Epithelial cell of proximal tubule (primary cell): ENCODE measurements at places on chromosomes 16 and 17.

DNA sequence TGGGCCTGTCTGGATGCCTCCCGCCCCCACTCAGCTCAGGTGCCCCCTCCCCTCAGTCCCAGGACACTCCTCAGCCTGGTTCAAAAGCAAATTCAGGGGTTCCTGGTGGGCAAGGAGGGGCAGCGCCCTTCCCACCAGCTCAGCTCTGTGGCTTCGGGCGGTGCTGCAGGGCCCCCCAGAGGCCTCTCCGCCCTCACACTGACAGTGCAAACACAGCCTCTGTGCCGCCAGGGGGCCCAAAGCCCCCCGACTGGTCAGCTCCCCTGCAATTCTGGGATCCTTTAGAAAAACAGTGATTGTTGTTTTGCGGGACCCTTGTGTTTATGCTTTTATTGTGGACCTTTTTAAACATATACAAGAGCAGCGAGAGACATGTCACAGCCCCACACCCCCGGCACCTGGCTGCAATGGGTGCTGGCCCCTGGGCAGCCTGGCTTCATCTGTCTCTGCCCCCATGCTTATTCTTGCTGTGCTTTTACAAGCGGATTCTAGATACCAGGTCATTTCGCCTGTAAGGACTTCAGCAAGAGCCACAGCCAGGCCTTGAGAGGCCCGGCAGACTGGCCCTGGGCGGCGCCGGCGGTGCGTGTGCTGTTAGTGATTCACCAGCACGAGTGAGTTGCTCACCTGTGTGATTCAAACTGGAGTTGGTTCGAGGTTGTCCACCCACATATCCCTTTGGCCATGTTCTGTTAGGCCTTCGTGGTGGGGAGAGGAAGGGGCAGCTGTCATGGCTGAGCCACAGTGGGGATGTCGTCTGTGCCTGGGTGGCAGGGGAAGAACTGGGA is 21.2 kb downstream of the ZNF469 start:
- no peak for DNase-seq

- no peak for DNase-seq
Observed at GRCh38 chr16:69072640-69072974, 32.8 kb upstream of the HAS3 start.

DNA sequence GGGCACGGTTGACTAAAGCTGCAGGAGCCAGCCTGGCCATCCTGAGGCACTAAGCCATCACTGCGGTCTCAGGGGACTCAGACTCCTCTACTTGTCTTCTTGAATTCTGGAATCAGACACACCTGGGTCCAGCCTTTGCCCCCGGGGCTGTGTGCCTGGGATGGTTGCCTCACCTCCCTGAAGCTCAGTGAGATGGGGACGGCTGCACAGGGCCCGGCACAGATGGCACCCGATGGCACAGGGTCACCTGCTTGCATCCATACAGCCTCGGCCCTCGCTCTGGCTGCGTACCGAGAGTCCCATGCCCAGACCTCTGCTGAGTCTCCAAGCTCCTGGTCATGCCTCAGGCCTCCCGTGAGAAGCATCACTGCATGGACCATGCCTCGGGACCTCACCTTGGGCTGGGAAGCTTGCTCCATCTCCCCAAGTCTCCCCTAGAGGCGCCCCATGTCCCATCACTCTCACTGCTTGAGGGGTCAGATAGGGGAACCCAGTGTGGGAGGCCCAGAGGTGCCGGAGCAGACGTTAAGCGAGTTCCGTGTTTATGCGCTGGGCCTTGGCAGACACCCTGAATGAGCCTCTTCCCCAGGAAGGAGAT is 316.3 kb downstream of the SEC14L1 start:
- no peak for DNase-seq

DNA sequence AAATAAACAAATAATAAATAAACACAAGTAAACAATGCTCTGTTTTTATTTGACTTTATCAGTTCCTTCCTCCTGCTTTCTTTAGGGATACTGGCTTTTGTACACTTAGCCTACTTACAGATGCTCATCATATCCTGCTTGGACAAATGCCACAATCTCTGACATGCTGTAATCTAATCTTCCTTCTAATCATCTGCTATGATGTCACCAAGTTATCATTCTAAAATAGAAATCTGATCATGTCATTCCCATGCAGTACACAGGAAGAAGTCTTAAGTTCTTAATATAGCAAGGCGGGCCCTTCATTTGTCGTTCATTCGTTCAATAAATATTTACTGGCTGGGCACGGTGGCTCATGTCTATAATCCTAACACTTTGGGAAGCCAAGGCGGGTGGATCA is 9.1 kb upstream of the UBB start:
- DNase-seq: no peak

DNA sequence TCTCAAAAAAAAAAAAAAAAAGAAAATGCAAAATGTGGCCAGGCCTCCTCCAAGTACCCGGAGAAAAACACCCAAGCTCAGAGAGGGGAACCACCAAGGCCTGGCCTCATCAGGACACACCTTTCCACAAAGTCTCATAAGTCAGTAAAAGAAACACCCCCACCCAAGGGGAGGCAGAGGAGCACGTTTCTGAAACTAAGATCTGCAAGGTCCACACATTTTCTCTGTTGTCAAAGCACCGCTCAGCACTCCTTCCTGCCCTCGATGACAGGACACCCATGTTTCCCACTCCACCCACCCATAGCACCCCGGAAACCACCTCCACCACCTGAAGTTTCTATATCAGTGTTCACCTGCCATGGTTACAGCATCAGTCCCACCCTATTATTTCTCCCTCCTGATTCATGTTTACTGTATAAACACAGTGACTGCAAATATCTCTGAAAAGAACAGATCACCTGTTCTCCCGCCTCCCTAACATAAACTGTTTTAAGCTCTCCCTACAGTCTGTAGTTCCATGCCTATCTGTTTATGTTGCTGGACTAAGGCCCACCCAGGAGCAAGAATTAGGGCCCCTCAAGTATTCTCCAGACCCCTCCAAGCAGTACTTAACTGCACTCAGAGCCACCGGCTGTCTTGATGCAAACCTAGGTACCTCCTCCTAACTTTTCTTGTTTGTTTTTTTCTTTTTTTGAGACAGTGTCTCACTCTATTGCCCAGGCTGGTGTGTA is 2.0 kb downstream of the CORO7 start:
- DNase-seq: no peak

GRCh38 chr17:80106176-80106575 is 4.8 kb downstream of the GAA start:
- no peak for DNase-seq

DNA sequence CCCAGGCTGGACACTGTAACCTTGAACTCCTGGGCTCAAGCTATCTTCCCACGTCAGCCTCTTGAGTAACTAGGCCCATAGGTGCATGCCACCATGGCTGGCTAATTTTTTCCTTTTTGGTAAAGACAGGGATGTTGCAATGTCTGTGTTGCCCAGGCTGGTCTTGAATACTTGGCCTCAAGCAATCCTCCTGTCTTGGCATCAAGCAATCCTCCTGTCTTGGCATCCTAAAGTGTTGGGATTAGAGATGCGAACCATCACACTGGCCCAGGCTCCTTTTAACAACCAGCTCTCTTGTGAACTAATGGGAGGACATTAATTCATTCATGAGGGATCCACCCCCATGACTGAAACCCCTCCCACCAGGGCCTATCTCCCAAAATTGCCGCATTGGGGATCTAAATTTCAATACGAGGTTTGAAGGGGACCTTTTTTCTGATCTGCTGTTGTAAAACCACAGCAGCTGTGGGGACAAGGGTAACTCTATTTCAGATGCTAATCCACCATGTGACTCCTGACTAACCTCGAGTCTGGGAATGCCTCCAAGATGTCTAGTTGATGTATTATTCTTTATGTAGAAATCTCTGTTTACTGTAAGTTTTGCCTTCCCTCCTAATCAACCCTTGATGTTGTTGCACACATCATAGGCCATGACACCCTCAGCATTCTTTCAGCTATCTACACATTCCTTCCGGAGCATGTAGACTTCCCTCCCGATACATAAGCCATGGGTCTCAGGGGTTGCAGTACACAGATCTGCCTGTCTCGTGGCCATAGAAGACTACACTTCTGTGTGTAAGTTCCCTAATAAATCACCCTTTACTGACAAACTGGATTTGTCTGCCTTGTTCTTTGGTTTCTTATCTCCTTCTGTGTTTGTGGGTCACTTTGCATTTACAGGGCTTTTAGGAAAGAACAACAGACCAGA is 37.6 kb downstream of the RNF112 start:
- peak; percentile 69 for DNase-seq

DNA sequence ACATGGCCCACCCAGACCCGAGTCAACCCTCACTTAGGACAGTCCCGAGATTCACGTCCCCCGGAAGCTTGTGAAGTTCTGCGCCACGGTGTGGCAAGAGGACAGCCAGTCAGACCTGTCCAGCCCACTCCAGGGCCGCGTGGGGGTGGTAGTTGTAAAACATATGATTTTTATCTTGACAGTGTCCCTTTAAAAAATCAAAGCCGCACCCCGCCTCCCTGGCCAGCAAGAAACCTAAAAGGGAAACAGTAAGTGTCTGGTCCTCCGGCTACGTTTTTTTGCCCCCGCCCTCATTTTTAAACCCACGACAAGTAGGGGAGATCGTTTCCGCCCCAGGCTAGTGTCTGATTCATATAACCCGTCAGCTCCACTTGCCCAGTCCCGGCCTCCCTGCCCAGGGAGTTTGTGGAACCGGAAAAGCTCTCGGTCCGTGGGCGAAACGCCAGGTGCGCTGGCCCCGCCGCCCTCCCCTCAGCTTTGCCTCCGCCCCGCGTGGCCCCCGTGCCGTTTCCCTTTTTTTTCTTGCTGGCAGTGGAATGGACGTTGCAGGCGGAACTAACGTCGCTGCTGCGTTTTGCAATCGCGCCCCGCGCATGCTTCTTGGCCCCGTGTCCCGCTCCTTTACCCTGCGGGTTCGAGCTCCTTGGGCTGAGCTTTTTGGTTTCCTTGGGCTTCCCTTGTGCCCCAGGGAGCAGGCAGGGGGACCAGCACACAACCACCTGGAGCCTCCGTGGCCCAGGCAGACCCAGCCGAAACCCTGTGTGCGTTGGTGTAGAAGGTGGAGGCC is 13.3 kb upstream of the NUDT16L1 start:
- DNase-seq: no peak

GRCh38 chr16:72397876-72398275 is 225.9 kb upstream of the PMFBP1 start:
- no peak for DNase-seq

DNA sequence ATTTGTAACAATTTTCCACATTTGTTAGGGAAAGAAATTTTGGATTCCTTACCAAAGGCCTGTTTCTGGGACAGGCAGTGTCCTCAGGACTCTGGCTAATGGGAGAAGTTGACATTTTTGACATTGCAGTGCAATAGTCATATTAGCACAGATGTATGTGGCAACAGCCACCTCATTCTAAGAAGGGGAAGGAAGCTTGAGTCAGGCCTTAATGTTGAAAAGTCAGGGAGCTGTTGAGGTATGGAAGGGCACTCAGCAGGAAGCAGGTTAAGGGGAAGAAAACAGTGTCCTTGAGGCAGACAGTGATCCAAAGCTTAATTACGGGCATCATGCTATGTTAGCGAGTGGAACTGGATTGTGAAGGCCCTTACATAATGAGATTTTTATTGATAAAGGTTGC is 20.9 kb downstream of the AKTIP start:
- DNase-seq: no peak

GRCh38 chr17:61128661-61129115 is 271.0 kb upstream of the TBX2 start:
- DNase-seq: no peak

DNA sequence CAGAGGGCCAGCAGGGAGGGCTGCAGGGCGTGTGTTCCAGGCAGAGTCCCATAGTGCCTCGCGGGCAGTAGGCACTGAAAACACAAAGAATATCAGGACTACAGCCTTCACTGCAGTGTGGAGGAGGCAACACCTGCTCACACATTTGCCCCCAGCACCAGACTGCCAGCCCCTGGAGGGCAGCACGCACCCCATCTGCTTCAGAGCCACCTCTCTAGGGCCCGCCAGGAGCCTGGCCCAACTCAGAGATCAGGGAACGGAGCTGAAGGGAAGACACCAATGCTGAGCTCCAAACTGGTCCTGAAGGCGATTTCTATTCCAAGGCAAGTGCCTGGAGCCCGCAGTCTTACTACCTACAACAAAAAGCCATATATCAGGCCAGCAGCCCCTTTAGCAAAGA is 130.3 kb downstream of the ZNF423 start:
- DNase-seq: no peak

- peak; percentile 59 for DNase-seq
Observed at GRCh38 chr17:67246653-67247415, 1.8 kb upstream of the HELZ start.

DNA sequence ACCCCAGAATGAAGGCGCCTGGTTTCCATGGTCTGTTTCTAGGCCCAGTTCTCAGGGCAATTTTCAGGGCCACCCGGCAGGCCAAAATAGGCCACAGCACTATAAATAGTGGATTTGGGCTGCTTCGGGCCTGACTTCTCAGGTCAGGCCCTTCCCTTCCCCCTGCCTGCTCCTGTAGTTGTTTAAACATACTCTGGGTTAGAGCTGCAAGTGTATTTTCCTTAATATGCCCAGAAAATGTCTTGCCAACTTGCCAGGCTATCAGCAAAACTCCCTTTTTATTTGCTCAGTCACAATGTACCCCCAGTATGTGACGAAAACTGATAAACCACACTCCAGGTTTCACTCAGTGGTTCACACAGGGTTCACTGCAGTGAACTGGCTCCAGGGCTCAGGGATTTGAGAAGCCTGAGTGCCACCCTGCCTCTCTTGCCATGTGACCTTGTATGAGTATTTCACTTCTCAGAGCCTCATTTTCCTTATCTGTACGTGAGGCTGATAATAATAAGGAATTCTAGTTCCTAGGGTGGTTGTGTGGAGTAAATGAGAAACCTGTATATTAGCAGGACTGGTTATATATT is 76.5 kb downstream of the GPRC5B start:
- peak; percentile 69 for DNase-seq

DNA sequence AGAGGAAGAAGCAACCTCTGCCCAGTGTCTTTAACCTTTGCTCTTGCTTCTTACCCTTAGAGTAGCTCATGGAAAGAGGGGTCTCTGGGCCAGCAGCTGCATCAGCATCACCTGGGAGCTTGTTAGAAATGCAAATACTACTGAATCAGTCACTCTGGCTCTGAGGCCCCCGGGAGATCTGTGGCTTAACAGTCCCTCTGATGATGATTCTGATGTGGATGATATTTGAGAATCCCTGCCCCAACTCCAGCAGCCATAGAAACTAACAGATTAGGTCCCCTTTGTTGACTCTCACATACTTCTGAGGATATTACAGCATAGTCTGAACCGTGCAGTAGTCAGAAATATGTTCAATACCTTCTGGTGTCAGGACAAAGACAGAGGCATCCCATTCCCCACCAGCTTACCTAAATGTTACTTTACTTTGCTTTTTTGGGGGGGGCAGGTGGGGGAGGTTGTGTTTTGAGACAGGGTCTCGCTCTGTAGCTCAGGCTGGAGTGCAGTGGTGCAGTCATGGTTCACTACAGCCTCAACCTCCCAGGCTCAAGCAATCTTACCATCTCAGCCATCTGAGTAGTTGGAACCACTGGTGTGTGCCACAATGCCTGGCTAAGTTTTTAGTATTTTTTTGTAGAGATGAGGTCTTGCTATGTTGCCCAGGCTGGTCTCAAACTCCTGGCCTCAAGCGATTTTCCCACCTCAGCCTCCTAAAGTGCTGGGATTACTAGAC is 220.1 kb downstream of the CCDC182 start:
- DNase-seq: no peak

GRCh38 chr17:78300962-78301820 is 58.7 kb downstream of the SOCS3 start:
- DNase-seq: no peak

GRCh38 chr17:29238133-29238850 is 8.4 kb upstream of the CRYBA1 start:
- no peak for DNase-seq

GRCh38 chr16:24771132-24771778 is 41.8 kb downstream of the TNRC6A start:
- no peak for DNase-seq

GRCh38 chr16:87996962-87997880 is 46.0 kb downstream of the BANP start:
- DNase-seq: no peak

- no peak for DNase-seq
Observed at GRCh38 chr16:75593825-75594820, 27.9 kb downstream of the GABARAPL2 start.
